Mucosa of gallbladder (tissue), 1 donor: ENCODE measurements at places on chromosomes 11 and 22. TPM values are rescaled to one million over a fixed set of nuclear protein-coding genes. Genes with fewer than 3 reads are reported as not detected.

PIH1D2 gene
- total RNA-seq: 4.3 TPM

GRCh38 chr11:64341429-64341828 lies 1.4 kb downstream of the CCDC88B start:
- no peak for DNase-seq

DNA sequence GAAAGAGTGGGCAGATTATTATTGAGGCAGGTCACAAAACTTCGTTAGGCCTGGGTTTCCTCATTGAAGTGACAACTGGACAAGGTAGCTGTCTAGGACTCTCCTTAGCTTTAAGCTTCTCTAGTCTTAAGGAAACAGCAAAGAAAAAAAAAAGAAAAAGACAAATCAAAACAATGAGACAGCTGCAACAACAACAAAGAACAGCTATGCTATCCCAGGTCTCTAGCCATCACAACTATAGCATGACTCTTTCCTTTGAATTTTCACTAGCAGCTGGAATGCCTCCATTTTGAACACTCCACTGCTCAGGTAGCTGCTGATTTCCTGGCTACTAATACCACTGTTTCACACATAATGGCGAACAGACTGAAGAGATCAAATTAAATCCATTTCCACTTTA lies 302.4 kb upstream of the SORL1-AS1 start:
- no peak for DNase-seq

TRIM6 gene
- 2.1 TPM for total RNA-seq

DNA sequence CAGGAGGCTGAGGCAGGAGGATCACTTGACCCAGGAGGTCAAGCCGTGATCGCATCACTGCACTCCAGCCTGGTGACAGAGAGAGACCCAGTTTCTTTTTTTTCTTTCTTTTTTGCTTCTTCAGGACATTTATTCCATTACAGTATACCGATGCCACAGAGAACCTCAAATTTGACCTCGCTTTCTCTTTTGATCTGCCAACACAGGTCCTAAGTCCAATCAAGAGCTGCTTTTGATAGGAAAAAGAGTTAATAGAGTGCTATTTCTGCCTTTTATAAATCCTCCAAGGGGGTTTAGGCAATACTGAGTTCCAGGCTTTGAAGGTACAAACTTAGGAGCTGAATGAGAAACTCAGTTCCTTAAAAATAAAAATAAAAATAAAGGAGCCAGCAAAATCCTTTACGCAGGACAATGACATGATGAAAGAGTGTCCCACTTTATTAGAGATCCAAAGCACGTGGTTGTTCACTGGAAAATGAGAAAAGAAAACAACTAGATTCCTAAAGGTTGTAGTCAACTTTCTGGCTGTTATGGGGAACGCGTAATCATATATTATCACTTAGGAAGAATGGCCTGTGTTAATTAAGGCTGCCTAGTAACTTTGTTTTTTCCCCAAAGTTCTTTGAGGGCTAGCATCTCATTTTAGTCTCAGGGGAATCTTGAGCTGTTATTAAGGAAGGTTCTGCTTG lies 27.2 kb downstream of the FADD start:
- no peak for DNase-seq

NPAS4 gene
- total RNA-seq: 1.5 TPM

APOBEC3H gene
- total RNA-seq: 1.4 TPM

DNA sequence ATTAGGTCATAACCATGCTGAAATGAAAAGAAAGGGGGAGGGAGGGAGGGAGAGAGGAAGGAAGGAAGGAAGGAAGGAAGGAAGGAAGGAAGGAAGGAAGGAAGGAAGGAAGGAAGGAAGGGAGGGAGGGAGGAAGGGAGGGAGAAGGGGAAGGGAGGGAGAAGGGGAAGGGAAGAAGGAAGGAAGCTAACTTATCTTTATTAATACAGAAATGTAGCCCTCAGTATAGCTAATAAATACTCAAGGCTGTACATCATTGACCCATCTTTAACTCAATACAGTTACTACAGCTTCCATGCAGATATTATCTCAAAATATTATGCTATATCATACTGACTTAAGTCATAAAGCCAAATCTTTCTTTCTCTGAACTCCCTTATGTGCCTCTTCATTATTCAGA lies 17.4 kb upstream of the SOX6 start:
- DNase-seq: no peak

- no peak for DNase-seq
Observed at GRCh38 chr11:3215346-3216026, 3.1 kb downstream of the MRGPRG start.

DNA sequence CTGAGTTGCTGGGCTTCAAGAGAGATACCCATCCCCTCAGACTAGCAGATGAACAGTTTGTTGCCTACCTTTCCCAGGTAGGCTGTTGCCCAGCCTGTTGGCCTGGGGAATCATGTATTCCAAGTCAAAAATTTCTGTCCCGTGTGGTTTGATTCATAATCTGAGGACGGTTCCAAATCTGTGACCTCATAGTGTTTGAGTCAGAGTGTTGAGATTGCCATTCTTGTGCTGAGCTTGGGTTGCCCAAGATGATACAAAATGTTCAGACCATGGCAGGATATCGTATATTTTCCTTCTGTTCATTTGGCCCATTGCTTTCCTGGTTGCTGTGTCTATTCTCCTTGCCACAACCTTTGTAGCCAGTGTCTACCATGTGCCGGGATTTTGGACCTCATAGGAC lies 64.3 kb downstream of the CYB5R2 start:
- no peak for DNase-seq

GRCh38 chr11:86749821-86750401 lies 50.4 kb upstream of the PRSS23 start:
- no peak for DNase-seq

ATP6V1E1 gene
- 114 TPM for total RNA-seq

CRKL gene
- total RNA-seq: 54.1 TPM

GLYAT gene
- total RNA-seq: 0.49 TPM

- DNase-seq: no peak
Observed at GRCh38 chr11:85694385-85694980, 8.5 kb upstream of the CCDC89 start.
